ENCODE measurements at places on chromosomes 12 and 14.

- H3K36me3 ChIP-seq, result peaks cover 47% of the 10 kb centered on the region
- no peaks in the 10 kb centered on the region for H3K4me1 ChIP-seq
- H3K27ac ChIP-seq, result no peak overlapping the region
- H3K4me3 ChIP-seq, result no peak overlapping the region
- no peaks in the 10 kb centered on the region for H3K27me3 ChIP-seq
Observed at GRCh38 chr14:34792598-34792997, 78.2 kb upstream of the CFL2 start.

DNA sequence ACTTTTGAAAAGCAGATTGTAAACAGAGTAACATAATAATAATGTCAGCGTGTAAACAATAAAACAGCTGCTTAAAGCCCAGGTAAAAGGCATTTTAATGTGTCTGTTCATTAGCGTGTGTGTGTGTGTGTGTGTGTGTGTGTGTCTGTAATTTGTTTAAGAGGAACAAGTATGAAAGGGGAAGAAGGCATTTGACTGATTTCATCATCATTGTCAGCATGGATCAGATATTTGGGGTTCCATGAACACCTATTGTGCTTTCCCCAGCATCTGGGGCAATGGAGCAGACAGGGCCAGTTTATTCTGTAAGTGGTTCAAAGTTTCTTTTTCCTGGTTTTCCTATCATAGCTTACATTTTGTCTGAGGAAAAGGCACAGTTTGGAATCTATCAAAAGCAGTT, 28.9 kb downstream of the SLC25A21 start:
- H3K36me3 ChIP-seq, result no peaks in the 10 kb centered on the region
- no peak overlapping the region for H3K4me3 ChIP-seq
- no peaks in the 10 kb centered on the region for H3K27me3 ChIP-seq
- no peaks in the 10 kb centered on the region for H3K4me1 ChIP-seq
- H3K27ac ChIP-seq, result no peak overlapping the region

DNA sequence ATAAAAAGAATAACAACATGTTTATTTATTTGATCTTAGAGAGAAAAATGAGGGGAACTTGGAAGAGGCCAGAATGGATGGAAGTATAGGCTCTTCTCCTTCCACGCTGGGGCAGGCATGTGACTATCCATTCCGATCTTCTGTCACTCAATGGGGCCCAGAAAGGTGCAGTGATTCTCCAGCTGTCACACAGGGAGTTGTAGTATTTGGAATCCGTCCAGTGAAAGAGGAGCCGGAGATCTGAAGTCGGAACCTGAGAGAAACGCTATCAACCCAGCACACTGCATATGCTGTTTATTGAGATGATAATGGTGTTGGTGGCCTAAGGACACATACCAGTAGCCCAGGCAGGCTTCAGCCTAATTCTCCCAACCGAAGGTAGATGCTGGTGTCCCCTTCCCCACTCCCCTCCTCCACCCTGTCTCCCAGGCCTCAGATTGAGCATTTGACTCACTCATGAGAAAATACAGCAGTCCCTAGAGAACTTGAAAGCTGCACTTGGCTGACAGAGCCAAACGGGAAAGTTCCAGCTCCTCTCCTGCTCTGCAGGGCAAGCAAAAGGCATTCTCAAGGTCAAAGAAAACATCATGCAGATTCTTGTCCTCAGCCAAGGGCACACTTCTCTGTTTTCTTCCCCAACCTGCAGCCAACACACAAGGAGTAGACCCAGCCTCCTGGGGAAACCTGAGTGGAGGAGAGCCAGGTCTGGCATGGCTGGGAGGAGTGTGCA, 100.4 kb downstream of the IRF2BPL start:
- H3K4me1 ChIP-seq, result peaks cover 71% of the 10 kb centered on the region
- H3K27ac ChIP-seq, result peak overlapping the region; percentile 84
- DNase-seq, result no peak

GRCh38 chr12:54502485-54502884, 4.9 kb downstream of the NCKAP1L start:
- H3K27ac ChIP-seq, result no peak overlapping the region
- H3K4me3 ChIP-seq, result no peak overlapping the region
- H3K27me3 ChIP-seq, result no peaks in the 10 kb centered on the region
- DNase-seq, result no peak
- peaks cover 20% of the 10 kb centered on the region for H3K4me1 ChIP-seq

DNA sequence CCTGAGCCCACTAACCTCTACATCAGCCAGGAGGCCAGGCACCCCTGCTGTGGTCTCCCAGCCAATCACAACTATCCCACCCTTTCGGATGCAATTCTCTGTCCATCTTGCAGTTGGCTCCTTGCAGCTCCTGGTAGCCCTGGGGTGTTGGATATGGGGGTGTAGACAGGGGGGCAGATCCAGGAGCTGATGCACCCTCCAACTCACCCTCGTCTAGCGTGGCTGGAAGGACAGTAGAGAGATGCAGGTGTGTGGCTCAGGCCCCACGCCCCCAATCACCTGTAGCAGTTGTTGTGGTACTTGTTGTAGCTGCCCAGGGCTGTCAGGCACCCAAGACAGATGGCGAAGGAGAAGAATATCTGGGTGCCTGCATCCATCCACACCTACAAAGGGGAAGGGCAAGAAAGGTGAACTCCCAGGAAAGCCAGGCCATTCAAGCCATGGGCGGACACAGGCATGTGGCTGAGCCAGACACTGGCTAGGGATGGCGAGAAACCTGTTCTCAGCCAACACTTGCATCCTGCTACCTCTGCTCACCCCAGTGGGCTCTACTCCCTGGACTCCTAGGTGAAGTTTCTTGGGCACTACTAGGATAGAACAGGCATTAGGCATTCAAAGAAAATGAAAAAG, 13.4 kb upstream of the SLC6A12 start:
- no peaks in the 10 kb centered on the region for H3K27me3 ChIP-seq
- H3K4me3 ChIP-seq, result no peak overlapping the region
- no peaks in the 10 kb centered on the region for H3K36me3 ChIP-seq
- no peak for DNase-seq

DNA sequence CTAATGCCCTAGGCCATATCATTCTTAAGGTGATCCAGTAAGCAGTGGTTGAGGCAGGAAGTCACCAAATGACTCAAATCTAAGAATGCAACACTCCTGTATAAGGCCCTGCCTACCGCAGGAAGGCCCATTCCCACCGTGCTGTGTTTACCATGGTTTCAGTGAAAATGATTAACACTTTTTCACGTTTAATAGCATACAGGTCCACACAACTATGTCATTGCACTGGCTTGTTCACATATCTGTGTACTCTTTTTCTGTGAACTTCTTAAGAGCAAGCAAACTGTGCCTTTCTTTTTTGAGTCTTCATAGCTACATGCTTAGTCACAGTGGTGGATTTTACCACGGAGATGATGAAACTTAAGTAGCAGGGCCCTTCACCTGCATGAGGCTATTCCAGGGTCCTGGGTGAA, 214.9 kb downstream of the CNTN1 start:
- no peak overlapping the region for H3K27ac ChIP-seq
- no peaks in the 10 kb centered on the region for H3K4me1 ChIP-seq
- no peaks in the 10 kb centered on the region for H3K27me3 ChIP-seq
- DNase-seq, result no peak
- no peak overlapping the region for H3K4me3 ChIP-seq

DNA sequence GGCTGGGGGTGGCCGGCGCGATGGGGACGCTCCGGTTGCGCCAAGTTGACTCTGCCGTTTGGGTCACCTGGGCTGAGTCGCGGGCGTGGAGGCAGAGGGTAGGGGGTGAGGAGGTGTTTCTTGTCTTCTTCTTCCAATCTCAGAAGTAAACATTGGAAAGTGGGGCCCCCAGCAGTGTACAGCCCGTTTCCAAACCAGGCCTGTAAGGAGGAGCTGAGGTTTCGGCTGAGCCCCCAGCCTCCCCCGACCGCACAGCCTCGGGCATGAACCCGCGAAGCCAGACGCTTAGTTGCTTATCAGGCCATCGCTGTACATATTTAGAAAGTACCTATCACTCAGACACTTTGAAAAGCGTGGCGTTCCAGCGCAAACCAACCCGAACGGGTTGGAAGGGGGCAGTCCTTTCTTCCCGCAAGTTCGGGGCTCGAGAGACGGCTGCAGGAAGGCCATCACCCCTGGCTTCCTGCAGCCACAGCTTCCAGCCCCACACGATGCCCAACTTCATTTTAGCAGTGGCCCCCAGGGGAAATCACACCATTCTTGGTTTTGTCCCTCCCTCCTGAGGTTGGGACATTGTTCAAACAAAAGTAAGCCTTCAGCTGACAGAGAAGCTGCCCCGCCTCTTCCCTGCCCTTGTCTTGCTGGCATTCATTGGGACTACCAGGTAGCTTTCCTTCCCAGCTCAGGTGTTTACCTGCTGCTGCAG, 164.1 kb downstream of the ZFP36L1 start:
- peak overlapping the region; percentile 39 for H3K27ac ChIP-seq
- DNase-seq, result peak; percentile 12
- peak overlapping the region; percentile 58 for H3K4me3 ChIP-seq
- no peaks in the 10 kb centered on the region for H3K36me3 ChIP-seq

GRCh38 chr12:95396849-95397468, 77.0 kb upstream of the METAP2 start:
- H3K36me3 ChIP-seq, result no peaks in the 10 kb centered on the region
- no peak for DNase-seq
- peaks cover 3% of the 10 kb centered on the region for H3K27me3 ChIP-seq
- H3K27ac ChIP-seq, result no peak overlapping the region
- no peaks in the 10 kb centered on the region for H3K4me1 ChIP-seq

DNA sequence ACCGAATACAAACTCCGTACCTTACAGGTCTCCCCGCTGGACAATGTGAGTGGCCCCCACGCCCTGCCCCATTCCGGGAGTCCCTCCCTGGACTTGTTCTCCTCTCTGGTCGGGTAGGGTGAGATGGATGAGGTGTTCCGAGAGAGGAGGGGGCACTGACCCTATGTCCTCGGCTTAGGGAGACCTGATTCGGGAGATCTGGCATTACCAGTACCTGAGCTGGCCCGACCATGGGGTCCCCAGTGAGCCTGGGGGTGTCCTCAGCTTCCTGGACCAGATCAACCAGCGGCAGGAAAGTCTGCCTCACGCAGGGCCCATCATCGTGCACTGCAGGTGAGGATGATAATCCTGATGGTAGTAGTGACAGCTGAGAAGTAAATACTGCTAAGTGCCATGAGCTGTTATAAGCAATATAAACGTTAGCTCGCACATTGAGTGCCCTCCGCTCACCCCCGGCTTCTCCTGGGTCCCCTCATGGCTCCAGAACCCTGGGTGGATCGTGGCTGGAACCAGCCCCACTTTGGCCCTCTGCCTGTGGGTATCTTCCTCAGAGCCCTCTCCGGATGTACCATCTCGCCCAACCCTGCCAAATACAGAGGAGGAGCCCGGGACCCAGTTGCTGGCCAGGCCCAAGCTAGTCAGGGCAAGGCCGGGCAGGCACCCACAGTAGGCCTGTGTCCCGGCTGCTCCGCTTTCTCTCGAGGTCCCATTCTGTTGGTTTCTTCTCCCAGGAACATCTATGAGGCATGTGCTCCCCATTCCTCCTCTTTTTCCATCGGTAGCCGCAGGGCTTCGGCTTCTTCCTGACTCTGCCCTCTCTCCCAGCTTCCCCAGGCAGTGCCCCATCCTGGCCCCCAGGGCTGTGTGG, 6.8 kb downstream of the PTPN6 start:
- peak overlapping the region; percentile 96 for H3K27ac ChIP-seq
- peaks cover 41% of the 10 kb centered on the region for H3K36me3 ChIP-seq
- H3K4me1 ChIP-seq, result peaks cover 96% of the 10 kb centered on the region

GRCh38 chr14:86796221-86797074, 1196.5 kb downstream of the GALC start:
- H3K27ac ChIP-seq, result no peak overlapping the region
- H3K36me3 ChIP-seq, result no peaks in the 10 kb centered on the region
- no peaks in the 10 kb centered on the region for H3K27me3 ChIP-seq
- H3K4me1 ChIP-seq, result no peaks in the 10 kb centered on the region
- no peak overlapping the region for H3K4me3 ChIP-seq

DNA sequence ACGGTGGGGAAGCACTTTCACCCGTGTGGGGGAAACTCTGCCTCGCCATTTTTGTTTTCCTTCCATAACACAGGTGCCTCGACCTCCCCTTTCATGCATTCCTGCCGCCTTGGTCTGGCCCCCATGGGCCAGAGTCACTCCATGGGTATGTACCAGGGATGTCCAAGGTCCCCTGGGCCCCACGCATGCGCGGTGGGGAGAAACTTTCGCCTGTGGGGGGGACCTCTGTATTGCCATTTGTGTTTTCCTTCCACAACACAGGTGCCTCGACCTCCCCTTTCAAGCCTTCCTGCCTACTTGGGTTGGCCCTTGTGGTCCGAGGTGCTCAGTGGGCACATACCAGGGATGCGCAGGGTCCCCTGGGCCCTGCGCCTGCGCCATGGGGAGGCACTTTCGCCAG, 345.8 kb downstream of the ALG10 start:
- H3K27me3 ChIP-seq, result no peaks in the 10 kb centered on the region
- H3K36me3 ChIP-seq, result no peaks in the 10 kb centered on the region
- H3K4me3 ChIP-seq, result no peak overlapping the region
- no peak overlapping the region for H3K27ac ChIP-seq
- DNase-seq, result no peak
- no peaks in the 10 kb centered on the region for H3K4me1 ChIP-seq

GRCh38 chr12:48817873-48818830, at the start of gene CACNB3:
TSS of gene CACNB3 (plus strand) at chr12:48818496. CDS start at chr12:48818930, 434 bp downstream.
- DNase-seq, result peak; percentile 78
- H3K36me3 ChIP-seq, result no peaks in the 10 kb centered on the region
- peaks cover 23% of the 10 kb centered on the region for H3K4me1 ChIP-seq
- no peaks in the 10 kb centered on the region for H3K27me3 ChIP-seq
- peak within 1 kb of the TSS; percentile 13 for H3K27ac ChIP-seq
- peak within 1 kb of the TSS; percentile 74 for H3K4me3 ChIP-seq

- peak; percentile 52 for DNase-seq
- peak within 1 kb of the TSS; percentile 79 for H3K4me3 ChIP-seq
- H3K27me3 ChIP-seq, result no peaks in the 10 kb centered on the region
- H3K4me1 ChIP-seq, result peaks cover 70% of the 10 kb centered on the region
- peak within 1 kb of the TSS; percentile 63 for H3K27ac ChIP-seq
Observed at GRCh38 chr14:104689109-104689880, at the start of gene INF2. TSS of gene INF2 (plus strand) at chr14:104689618. CDS start at chr14:104701366, 11,748 bp downstream.

DNA sequence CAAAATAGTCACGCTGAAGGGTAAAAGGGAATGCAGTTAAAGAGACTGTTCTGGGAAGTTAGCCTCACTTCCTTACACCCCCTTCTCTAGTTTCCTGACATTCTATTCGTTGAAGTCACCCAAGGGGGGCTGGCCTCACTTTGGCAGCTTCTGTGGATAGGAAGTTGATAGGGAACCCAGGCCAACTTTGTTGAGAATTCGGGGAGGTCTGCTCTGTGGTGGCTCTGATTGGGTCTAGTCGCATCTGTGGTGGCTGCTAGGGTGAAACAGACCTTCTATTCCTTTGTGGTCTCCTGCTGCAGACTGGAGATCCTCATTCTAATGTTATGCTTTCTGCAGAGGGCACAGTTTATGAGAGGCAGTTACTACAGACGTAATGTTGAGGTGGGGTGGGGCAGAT, 28.8 kb upstream of the GZMB start:
- no peak overlapping the region for H3K27ac ChIP-seq
- H3K36me3 ChIP-seq, result no peaks in the 10 kb centered on the region
- peaks cover 11% of the 10 kb centered on the region for H3K4me1 ChIP-seq
- no peaks in the 10 kb centered on the region for H3K27me3 ChIP-seq
- H3K4me3 ChIP-seq, result no peak overlapping the region
